ENCODE measurements at places on chromosomes 16 and 17. TPM values are rescaled to one million over a fixed set of nuclear protein-coding genes. Genes with fewer than 3 reads are reported as not detected.

DNA sequence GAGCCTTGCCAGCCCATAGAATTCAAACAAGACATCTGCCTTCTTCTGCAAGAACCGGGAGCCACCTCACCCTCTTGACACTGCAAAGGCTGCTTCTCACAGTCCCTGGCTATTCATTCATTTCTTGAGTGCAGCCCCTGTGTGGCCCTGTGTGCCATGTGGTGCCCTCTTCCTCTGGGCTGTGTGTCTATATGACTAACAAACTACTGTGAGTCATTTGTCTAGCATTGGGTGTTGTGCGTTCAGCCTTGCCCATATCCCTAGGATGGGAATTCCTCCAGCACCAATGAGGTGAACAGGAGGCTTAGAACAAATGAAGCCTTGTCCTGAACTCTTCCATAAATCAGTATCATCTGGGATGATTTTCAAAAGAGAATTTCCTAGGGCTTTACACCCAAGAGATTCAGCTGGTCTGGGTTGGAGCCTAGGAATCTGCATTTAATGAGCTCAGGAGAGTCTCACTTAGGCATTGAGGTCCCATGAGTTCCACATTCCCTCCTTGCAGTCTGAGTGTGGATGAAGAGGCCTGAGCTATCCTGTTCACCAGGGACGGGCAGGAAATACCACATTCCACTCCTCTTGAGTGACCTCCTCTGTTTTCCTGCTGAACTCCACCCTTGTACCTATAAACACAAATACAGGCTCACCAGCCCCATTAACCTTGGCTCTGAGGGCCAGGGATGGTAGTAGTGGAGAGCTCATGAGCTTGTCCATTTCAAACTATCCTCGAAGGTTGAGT is 308.7 kb upstream of the N4BP1 start:
- H3K27ac ChIP-seq = no peak overlapping the region
- H3K27me3 ChIP-seq = no peaks in the 10 kb centered on the region
- no peaks in the 10 kb centered on the region for H3K36me3 ChIP-seq
- H3K4me1 ChIP-seq = no peaks in the 10 kb centered on the region
- no peak for DNase-seq
- no peak overlapping the region for H3K4me3 ChIP-seq

DNA sequence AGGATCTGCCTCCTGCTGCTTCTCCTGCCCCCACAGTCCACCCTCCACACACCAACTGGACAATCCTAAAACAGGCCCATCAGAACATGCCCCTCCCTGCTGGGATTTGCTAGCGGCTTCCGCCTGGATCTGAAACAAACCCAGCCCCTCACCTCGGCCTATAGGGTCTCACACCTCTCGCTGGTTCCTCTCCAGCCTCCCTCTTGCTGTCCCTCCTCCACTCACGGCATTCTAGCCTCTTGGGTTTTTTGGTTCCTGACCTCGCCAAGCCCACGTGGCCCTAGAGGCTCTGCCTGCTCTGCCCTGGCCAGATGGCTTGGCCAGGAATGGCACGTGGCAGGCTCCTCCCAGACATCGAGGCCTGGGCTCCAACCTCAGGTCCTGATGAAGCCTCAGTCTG is 15.7 kb upstream of the MTSS2 start:
- peak overlapping the region; percentile 100 for H3K27ac ChIP-seq
- peaks cover 92% of the 10 kb centered on the region for H3K4me1 ChIP-seq
- H3K27me3 ChIP-seq = no peaks in the 10 kb centered on the region
- H3K36me3 ChIP-seq = peaks cover 4% of the 10 kb centered on the region

Gene BICDL2
- total RNA-seq = not detected

DNA sequence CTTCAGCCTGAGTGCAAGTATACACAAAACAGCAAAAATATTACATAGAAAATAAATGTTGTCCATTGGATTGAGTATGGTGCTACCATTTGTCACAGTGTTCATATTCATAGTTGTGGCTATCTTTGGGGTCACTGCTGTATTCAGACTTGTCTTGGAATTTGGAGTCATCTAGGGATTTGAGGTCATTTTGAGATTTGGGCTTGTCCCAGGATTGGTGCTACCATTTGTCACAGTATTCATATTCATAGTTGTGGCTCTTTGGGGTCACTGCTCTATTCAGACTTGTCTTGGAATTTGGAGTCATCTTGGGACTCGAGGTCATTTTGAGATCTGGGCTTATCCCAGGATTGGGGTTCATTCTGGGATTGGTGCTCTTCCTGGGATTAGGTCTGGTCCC is 24.8 kb downstream of the OMG start:
- H3K36me3 ChIP-seq = peaks cover 20% of the 10 kb centered on the region
- no peak for DNase-seq
- no peak overlapping the region for H3K27ac ChIP-seq
- H3K4me3 ChIP-seq = no peak overlapping the region
- H3K27me3 ChIP-seq = no peaks in the 10 kb centered on the region
- peaks cover 40% of the 10 kb centered on the region for H3K4me1 ChIP-seq

Gene KRT40
- total RNA-seq = not detected

GRCh38 chr17:49031965-49032928 is 35.1 kb downstream of the IGF2BP1 start:
- peaks cover 18% of the 10 kb centered on the region for H3K4me1 ChIP-seq
- H3K36me3 ChIP-seq = peaks cover 14% of the 10 kb centered on the region
- no peaks in the 10 kb centered on the region for H3K27me3 ChIP-seq
- no peak for DNase-seq

Measured in chondrocyte (in vitro differentiated cells).